ENCODE measurements at places on chromosomes 3 and 15. TPM values are rescaled to one million over a fixed set of nuclear protein-coding genes. Genes with fewer than 3 reads are reported as not detected.

Gene PTH1R
- not detected for total RNA-seq

Gene PLEKHO2
- 25.9 TPM for total RNA-seq

Gene GPR15
- 24.0 TPM for total RNA-seq

Gene MESP1
- total RNA-seq, result 2.1 TPM

Gene XYLB
- total RNA-seq, result 10.1 TPM

Gene TMC3
- total RNA-seq, result not detected

Gene LARP6
- not detected for total RNA-seq

Gene ARNT2
- total RNA-seq, result 0.21 TPM

Gene NEK4
- total RNA-seq, result 17.7 TPM

DNA sequence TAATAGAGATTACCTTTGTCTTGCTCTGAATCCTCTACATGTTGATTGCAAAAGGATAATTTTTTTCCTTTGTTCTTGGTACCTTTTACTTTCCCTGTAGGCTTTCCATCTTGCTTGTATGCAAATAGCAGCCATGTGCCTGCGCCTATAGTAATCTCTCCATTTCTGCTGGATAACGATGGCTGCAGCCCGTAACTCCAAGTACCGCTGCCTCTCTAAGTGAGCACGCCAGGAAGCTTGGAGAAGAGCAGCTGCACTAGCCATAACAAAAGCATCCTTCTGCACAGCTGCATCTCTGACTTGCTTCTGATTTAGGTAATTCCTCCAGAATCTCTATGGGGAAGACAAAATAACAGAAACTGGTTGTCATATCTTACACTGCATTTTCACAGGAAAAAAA, 89.3 kb downstream of the NR2E3 start:
- no peak for ATAC-seq

GRCh38 chr3:128950223-128950938, 43.5 kb downstream of the CFAP92 start:
- ATAC-seq, result peak; percentile 70

- ATAC-seq, result no peak
Observed at GRCh38 chr15:70269311-70269911, 171.7 kb upstream of the TLE3 start.

DNA sequence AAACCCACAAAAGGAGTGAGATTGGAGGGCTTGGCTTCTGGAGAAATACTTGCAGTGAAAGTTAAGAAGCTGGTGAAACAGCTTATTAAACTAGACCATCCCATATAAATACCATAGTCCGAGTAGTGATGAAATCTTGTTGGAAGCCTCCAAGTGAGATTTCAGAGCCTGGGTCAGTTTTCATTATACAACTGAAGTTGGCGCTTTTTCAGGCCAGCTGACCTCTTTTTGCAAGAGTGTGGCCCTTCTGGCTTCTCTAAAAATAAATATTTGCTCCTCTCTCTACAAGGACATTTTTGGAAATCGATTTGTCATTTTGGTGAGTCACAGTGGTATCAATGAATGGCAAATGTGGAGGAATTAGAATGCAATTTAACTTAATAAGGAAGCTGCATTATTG, 51.2 kb upstream of the THRB start:
- no peak for ATAC-seq

- ATAC-seq, result no peak
Observed at GRCh38 chr3:52146811-52147210, 7.4 kb downstream of the POC1A start.

DNA sequence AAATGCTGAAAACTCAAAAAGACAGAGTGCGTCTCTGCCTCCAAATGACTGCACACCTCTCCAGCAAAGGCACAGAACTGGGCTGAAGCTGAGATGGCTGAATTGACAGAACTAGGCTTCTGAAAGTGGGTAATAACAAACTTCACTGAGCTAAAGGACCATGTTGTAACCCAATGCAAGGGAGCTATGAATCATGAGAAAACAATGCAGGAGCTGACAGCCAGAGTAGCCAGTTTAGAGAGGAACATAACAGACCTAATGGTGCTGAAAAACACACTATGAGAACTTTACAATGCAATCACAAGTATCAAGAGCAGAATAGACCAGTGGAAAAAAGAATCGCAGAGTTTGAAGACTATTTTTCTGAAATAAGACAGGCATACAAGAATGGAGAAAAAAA, 10.1 kb upstream of the AVEN start:
- ATAC-seq, result no peak

DNA sequence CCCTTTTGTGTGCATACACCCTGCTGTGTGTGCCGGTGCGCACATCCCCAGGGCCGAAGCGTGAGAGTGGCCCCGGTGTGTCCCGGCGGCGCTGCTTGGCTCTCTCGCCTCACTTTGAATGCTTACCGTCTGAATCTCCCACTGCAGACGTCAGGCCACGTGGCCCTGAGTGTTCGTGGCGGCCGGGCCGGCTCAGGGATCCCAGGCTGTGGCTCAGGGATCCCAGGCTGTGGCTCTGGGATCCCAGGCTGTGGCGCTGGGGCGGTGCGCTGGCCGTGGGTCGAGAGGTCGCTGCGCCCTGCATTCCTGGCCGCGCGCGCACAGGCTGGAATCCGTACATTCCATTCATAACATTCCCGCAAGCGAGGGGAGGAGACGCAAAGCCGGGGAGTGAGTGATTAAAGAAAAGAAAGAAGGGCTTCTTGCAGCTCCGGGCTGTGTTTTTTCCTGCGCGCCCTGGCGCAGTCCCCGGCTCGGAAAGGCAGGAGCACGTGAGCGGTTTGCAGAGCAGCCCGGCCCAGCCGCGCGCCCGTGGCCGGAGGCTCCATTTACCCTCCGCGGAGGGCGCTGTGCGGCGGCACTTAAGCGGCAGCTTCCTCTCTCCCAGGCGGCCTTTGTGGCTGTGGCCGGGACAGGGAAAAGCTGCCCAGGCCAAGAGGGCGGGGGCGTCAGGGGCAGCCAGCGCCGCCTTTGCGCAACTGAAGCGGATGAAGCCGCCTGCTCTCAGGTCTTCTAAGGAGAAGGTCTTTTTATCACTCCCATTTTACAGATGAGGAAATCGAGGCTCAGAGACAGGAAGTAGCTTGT, 87.0 kb upstream of the ALDH1L1 start:
- no peak for ATAC-seq

- ATAC-seq, result no peak
Observed at GRCh38 chr3:4818986-4819693, 160.1 kb upstream of the BHLHE40 start.

DNA sequence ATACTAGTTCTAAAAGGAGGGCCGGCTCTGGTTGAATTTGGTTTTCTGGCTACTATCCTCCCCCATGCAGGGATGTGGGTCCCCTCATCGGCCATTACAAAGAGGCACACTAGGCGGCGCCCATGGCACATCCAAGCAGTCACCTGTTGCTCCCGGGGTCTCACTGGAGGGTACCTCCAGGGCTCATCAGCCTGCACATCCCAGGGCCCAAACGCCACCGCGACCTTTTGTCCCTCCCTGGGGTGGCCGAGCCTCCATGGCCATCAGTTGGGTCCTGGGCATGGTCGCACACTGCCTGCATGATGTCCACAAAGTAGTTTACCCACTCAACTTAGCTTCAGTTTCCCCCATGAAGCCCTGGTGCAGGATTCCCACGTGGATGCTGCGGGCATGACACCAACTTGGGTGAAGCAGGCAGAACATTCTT, 28.3 kb downstream of the IDH3A start:
- ATAC-seq, result peak; percentile 42

DNA sequence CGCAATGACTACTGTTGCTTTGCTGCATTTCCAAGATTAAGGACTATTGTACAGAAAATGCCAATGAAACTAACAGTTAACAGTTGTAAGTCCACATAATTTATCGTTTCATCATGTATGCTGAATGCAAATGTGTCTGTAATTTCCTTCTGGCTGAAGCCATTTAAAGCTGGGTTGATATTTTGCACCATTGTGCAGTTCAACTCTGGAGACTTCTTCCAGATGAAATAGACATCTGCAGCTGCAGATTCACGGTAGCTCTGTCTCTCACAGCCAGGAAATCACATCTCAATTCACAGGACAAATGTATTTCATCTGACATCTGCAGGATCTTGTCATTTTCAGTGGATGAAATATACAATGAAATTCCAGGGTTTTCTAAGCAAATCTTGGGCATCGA, 145.4 kb downstream of the CHL1 start:
- ATAC-seq, result no peak

GRCh38 chr3:129341331-129342141, 62.9 kb downstream of the HMCES start:
- no peak for ATAC-seq

GRCh38 chr3:37149257-37149656, 25.1 kb downstream of the LRRFIP2 start:
- ATAC-seq, result no peak

DNA sequence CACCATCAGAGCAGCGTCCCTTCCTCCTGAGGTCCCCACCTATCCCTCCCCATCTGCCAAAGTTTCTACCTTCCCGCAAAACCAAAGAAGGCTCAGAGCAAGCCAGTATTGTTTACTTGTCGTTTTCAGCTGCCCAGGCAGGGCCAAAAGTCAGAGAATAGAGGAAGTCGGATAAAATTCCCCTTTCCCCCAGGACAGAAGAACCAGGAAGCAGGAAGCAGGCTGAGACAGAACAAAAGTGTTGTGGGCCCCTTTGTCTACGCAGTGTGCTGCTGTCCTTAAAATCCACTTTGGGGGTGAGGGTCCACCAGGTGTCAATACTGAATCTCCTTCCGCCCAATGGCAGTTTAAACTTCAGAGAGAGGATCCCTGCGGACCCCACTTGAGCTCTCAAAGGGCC, 18.5 kb upstream of the RPL32 start:
- no peak for ATAC-seq

DNA sequence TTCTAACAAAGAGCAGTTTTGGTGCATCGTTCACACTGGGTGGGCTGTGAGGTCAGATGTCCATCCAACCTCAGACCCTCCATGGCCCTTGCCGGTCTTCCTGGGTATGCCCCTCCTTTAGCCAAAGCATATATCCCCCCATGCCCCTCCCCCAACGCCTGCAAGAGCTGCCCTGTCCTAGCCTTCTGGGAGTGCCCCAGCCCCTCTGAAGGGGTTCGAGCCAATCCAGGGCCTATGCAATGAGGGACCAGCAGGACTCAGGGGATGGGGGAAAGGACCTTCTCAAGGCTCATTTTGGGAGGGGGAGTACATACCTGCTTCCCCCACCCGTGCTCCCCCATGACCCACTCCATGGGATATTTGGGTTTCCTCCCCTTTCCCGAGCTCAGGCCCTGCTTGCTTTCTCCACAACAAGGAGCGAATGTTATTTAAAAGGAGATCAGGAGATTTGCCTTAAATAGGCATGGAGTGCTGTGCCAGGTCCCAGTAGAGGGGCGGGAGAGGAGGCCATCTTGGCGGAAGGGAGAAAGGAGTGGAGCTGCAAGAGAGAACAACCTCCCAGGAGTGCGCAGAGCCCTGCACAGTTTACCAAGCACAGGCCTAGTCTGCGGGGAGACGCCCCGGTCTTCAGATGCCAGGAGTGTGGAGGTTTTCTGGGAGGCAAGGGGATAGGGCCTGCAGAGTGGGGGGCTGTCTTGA, 18.2 kb downstream of the PIF1 start:
- no peak for ATAC-seq

DNA sequence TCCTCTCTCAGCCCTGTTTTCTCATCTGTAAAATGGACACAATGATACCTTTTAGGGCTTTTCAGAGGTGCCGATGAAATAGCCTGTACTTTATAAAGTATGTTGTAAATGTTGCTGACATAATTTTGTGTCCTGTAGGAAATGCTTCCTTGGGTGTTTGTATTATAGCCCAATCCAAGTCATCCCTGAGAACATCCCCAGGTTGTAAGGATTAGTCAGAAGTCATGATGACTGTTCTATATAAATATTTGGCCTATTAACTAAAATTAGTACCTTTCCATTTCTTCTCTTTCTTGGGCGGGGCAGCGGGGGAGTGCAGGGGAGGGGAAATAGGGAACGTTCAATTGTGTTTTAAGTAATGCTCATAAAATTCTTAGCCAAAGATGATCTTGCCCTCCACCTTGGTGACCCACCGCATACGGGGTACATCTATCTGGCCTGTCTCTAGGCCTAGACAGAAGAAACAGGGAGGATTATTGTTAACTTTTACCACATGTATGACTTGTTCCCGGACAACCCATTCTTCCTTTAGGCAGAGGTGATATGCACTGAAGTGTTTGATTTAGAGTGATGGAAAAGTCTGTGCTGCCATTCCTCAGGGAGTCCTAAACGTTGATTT, 120.7 kb downstream of the VGLL4 start:
- no peak for ATAC-seq

DNA sequence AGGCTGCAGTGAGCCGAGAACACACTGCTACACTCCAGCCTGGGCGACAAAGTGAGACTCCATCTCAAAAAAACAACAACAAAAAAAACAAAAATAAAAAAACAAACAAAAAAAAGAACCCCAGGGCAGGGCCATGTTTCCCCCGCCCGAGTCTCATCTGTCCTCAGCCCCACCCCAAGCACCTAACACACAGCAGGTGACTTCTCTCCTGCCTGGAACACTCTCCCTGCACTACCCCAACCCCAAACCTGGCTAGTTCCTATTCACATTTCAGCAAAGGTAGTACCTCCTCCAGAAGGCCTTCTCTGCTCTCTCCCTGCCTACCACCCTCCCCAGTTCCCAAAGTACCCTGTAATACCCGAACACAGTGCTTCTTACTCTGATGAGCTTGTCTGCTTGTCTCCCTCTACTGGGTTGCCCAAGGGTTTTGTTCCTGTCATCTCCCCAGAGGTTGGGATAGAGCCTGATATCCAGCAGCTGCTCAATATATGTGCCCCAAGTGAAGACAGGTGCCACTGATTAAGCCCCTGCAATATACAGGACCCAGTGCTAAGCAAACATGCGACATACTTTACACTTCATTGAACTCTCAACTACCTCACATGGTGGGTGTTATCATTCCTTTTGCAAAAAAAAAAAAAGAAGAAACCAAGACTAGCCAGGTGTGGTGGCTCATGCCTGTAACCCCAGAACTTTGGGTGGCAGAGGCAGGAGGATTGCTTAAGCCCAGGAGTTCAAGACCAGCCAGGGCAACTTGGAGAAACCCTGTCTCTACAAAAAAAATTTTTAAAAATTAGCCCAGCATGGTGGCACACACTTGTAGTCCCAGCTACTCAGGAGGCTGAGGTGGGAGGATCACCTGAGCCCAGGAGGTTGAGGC, 103.6 kb downstream of the DAPK2 start:
- no peak for ATAC-seq

- no peak for ATAC-seq
Observed at GRCh38 chr3:148459931-148460513, 237.7 kb upstream of the AGTR1 start.

DNA sequence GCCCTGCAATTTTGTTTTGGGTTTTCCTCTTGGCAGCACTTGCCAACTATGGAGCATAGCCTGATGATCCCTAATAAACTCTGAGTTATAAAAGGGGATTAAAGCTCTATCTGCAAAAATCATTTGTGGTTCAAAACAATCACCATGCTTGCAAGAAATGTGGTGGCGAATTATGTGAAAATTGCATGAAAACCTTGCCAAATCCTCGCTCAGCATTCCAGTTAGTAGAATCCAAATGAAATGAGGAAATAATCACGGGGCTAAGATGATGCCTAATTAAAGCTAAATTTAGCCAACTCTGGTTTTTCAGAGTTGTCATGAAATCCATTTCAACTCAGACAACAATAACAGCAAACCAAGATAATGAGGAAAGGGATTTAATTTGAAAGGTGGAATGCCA, 73.0 kb upstream of the PROK2 start:
- no peak for ATAC-seq
